ENCODE measurements at places on chromosomes 2 and 18.
A peak's percentile ranks its signal among the peaks of the same experiment; 100 is the strongest.

DNA sequence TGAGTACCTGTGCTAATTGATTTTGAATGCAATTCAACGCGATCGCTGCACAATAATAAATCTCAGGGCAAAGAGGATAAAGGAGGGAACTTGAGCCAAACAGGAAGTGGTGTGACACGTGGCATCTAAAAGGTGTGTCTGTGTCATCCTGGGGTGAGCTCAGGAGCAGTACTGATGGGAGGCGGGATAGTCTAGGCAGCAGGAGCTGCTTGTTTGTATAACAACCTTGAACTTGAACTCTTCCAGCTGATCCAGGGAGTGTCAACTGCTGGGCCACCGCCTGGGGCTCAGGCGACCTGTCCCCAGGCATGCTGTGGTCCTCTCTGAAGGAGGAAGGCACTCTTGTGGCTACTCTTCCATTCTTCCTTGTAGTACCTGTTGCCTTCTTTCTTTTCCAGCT, 61.2 kb downstream of the BOD1L2 start:
- DNase-seq: no peak

DNA sequence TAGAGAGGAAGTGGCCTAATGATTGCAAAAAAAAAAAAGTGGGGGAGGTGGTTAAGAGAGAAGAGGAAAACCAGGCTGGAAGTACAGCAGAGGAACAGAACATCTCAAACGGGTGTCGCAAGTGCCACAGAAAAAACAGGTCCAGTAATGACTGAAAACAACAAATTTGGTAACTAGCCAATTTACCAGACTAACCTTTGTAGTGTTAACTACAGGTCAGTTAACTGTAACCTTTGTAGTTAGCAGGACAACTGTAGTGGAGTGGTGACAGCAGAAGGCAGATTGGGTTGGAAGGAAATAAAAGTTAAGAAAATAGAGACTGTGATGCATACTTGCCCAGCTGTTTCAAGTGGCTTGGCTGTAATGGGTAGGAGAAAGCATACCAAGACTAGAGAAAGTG, 91.4 kb upstream of the CHST9 start:
- no peak for DNase-seq

DNA sequence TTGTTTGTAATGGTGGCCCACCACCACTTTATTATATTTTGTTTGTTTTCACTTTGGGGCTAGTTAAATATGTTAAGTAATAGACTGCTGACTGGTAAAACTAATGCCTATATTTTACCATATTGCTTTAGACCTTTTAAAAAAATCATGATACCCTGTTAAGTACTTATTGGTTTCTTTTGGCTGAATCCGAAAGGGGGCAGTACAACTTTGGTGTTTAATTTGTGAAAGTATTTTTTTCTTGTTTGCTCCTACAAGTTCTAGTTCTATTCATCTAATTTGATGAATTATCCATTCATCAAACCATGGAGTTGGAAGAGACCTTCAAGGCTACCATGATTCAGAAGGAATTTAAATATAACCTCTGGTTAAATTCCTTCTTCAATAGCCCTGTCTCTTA, 147.0 kb downstream of the MBD5 start:
- no peak for DNase-seq

DNA sequence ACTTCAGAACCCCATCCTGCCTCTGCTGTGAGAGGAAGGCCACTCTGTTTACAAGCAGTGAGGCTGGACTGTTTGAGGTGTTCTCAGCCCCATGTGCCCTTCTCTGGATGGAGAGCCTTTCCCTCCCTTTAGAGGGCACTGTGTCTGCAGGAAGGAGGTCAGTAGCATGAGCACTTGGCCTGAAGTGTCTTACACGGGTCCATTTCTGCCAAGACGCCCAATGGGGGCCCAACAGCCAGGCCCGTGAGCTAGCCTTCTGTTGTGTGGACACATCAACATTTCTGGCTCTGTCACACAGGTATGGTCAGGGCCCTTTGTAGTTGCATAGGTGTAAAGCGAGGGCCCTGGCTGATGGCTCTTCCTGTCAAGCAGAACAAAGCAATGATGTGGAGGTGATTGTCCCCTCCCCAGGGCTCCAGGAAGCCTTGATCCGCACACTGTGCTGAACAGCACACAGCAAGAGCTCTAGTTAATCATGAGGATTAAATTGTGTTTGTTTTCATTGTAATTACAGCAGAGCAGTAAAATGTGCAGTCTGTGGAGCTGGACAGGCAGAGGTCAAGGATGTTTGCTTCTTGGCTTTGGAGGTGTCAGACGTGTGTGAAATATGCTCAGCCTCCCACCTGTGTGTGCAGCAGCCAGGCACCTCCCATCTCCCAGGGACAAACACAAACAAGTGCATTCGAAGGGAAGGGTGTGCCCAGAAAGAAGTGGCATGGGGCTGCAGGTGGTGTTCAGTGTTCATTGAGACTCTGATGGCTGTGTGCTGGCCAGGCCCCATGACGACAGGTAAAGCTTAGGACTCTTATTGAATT, 132.1 kb downstream of the SH3RF3 start:
- DNase-seq: no peak

GRCh38 chr18:55376387-55376786, 211.6 kb downstream of the TCF4 start:
- no peak for DNase-seq

DNA sequence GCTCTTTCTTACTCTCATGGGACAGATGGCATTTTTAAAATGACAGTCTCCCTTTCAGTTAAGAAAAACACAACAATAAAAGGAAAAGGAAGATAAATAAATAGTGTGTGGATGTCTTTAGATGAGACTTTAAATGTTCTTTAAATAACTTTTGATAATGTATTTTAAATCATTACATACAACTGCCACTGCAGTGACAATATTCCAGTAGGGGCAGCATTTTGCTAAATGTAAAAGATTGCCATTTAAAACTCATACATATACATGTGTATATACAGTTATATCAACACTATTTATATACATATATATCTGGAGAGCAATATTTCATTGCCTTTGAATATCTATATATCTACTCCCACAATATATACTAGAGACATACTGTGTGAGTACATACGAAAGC, 90.7 kb downstream of the INO80D start:
- DNase-seq: no peak

GRCh38 chr2:222518570-222519381, 94.4 kb downstream of the SGPP2 start:
- no peak for DNase-seq

GRCh38 chr2:19141234-19142004, 217.0 kb downstream of the OSR1 start:
- DNase-seq: no peak

DNA sequence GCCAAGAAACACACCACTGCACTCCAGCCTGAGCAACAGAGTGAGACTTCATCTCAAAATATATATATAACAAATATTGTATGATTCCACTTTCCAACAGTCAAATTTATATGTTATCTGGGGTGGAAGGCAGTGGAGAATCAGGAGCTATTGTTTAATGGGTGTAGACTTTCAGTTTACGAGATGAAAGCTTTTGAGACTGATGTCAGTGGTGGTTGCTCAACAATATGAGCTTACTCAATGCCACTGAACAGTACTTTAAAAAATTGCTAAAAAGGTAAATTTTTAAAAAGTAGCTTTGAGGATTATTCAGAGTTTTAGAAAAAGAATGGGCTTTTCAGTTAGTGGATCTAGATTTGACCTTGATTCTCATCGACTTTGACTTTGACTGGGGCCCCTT, 105.9 kb upstream of the ST6GAL2 start:
- DNase-seq: no peak

DNA sequence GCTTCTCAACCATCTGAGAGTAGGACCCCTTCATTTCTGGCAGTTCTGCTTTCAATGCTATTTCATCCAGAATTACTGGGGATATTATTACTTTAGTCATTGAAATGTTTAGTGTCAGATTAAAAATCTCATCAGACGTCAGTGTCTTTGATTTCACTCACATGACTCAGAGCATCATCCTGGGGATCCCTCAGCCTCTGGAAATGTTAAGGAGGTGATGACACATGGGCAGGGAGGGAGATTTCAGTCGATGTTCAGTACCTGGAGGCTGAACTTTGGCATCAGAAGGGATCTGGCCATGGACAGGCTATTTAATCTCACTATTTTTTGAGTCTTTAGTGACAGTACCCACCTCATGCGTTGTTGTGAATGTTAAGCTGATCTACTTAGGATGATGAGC, 39.1 kb downstream of the OSBPL6 start:
- no peak for DNase-seq

DNA sequence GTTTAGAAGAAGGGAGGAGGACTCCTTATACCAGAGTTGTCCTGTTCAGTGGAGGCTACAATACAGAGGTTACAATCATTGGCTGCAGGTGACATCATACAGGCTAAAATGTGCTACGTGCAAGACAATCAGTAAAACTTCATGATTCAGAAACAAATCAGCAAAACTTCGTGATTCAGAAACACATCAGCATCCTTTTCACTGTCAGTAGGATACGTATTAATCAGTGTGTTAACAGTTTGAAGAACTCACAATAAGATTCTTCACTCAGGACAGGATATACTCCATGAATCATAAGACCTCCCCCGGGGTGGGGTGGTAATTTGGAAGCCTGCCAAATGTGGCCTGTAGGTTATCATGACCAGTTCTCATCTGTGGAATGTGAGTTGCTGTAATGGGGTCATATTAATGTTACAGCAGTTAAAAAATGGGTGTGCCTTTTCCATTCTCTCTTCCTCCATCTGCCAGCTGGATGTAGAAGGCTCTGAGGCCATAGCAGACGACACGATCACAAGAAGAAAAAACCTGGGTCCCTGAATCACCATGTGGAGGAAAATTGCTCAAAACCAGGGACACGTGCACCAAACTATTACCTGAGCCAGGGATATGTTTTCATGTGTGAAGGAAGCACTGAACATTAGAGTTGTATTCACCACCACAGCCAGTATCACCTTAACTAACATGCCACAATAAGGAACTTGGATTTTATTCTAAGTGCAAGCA, 134.8 kb upstream of the CREB1 start:
- DNase-seq: no peak

GRCh38 chr2:141707486-141707885, 423.3 kb downstream of the LRP1B start:
- no peak for DNase-seq

DNA sequence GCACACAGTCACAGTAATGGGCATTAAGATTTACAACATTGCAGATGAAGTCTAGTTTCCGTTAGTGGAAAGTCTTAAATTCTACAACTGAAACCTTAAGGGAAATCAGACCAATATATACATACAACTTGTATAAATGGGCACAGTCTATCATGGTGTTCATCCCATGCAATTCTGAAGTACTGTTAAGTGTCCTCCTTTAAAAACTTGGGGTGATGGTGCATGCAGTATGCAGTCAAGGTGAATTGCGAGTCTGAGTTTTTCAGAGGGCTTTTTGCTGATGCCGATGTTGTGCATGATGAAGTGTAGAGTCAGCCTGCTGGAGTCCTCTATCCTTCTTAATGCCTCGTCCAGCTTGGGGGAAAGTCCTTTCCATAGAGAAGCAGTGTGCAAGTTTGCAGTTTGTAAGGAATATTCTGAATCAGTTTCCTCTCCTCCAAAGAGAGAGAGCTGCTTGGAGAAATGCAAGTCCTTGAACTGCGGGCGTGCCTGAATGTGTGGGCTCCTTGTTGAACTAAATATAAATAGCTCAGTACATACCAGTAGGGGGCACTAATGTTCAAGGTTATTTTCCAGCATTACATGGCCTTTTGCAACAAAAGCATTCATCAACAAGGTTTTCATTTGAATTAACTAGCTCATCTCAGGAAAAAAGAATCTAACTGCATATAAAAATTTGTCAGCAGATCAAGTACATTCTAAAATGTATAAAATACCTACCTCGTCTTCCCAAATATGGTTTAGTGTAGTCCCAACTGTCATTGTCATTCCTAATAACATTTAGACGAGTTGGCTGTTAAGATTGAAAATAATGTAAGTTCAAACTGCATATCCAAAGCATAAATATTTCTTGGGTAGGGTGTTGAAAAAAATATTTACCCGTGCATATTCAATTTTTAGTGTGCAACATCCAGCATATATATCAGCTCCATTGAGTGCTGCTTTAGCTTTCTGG, 21.3 kb downstream of the HNRNPLL start:
- no peak for DNase-seq

GRCh38 chr2:229235131-229235914, 35.8 kb downstream of the PID1 start:
- DNase-seq: no peak

DNA sequence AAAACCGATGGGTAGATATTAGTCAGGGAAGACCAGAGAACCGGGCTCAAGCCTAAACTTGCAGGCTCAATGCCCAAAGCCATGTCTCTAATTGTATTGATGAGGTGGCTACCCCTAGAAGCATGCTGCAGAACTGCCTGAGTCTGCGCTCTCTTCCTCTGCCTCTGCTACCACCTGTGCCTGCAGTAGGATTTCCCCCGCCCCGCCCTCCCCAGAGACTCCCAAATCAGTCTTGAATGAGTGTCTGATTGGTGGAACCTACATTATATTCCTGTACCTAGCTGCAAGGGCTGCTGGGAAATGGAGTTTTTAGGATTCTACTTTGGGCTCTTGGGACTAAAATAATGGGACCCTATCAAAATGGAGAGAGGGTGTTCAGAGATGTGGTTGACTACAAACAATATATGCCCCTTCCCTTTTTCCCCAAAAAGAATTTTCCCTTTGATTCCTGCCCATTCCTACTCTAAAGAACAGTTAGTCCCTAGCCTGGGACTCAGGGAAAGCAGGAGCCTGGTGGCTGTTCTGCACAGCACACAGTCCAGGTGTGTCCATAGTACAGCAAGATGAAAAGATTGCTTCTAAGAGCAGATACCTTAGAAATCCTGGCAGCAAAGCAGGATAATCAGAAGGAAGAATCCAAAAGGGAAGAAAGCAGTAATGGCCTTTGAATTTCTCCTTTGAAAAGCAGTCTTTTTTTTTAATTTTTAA, 12.5 kb downstream of the GRP start:
- no peak for DNase-seq

GRCh38 chr2:85439986-85440385, 21.5 kb downstream of the SH2D6 start:
- peak; percentile 28 for DNase-seq

GRCh38 chr2:212173756-212174510, 364.7 kb downstream of the ERBB4 start:
- DNase-seq: no peak

DNA sequence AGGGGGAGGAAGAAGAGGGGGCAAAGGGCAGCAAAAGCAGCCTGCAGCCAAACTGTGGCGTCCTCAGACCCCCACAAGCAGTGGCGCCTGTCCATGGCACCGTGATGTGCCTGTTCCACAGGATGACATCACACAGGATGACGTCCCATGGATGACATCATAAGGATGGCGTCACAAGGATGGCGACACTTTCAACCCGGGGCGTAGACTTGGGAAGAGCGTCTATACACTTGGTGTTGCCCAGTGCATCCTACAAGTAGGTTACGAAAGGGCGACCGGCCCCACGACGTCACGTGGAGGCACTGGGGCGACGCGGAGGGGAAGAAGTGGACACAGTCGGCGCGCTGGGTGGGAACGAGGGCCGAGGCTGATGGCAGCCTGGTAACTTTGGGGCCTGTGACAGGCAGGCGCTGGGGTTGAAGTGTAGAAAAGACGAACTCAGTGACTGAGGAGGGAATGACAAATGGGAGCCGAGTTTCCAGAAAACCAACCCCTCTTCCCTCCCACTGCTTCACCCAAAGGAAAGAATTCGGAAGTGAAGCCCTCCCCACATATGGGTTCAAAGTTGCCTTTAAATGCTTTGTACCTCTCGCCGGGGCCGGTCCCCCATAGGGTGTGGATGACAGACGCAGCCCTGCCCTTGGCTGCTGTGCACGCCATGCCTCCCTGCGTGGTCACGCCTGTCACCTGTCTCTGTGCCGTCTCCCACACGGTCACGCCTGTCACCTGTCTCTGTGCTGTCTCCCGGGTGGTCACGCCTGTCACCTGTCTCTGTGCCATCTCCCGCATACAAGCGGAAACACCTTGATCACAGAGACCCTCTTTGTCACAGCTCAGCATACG, 13.4 kb upstream of the KCNG2 start:
- DNase-seq: no peak
